ENCODE measurements at places on chromosomes 5 and 9.

DNA sequence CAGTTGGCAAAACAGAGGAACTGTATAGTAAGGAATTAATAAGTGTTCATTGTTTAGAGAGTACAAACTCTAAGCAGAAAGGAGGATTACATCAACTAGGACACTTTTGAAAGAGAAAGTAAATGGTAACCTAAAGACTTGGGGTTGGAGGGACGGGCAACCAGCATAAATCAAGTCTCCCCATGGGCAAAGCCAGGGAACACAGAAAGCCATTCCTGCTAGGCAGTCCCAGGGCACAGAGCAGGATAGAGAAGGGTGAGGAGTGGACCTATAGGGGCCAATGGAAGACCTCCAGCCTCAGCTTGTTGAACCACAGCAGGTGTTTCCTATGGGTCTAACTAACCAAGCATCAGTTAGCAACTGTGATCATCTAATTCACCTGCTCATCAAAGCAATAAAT is 9.2 kb upstream of the ERAP1 start:
- DNase-seq: no peak

GRCh38 chr5:138095100-138095907 is 11.5 kb downstream of the WNT8A start:
- no peak for DNase-seq

GRCh38 chr9:4196886-4197285 is 103.0 kb downstream of the GLIS3 start:
- no peak for DNase-seq

DNA sequence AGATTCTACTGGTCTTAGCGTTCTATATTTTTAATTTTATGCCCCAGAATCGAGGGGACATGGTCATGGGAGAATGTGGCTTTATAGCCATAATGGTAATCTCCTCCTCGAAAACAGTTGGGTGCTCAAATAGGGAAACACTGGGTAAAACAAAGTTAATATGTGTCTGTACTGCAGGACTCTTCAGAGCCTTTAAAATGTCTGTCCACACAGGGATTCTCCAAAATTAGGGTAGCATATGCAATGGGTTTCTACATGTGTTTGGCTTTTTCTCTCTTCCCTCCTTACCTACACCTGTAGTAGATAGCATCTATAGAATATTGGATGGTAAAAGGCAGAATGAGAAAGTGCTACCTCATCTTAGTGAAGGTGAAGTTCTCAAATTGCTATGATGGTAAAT is 130.0 kb upstream of the NR3C1 start:
- DNase-seq: no peak

DNA sequence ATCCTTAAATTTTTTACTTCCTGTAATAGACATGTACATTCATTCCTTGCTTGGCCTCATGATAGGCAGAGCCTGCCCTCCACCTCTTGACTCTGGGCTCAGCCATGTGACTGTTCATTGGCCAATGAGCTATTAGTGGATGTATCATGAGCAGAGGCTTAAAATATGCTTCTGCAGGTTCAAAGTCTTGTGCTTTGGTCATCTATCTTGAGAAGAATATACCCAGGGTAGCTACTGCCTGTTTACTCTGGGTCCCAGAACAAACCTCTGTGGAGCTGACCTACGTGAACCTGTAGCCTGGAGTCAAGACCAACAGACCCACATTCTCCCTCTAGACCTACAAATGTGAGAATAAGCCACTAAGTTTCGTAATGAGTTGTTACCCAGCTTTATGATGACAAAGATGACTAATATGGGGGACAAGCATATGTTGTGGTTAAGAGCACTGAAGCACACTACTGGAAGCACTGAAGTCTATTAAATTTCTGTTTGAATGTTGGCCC is 244.4 kb downstream of the MAST4 start:
- no peak for DNase-seq

- DNase-seq: no peak
Measured at GRCh38 chr9:108041551-108041950, 552.0 kb upstream of the KLF4 start.

GRCh38 chr5:159864885-159865691 is 51.2 kb upstream of the ADRA1B start:
- no peak for DNase-seq

DNA sequence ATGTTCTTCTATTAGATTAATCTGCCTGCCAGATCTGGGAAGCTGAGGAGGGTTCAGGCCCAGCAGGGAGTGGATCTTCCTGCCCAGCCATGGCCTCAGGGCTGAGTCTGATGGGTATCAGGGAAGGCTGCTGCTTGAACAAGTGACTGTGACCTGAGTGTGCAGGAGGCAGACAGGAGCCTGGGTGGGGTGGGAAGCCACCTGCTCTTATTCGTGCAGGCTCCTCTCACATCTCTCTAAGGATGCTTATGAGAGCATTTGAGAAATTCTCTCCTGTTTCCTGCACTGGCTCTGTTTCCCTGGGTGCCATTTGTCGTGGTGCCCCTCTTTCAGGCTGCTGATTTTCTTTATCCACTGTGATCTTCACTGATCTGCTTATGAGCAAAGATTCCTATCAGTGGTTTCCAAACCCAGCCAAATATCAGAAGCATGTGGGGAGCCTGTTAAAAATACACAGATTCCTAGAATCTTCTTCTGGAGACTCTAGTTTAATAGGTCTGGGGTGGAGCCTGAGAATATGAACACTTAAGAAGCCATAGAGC is 2.1 kb downstream of the RGS3 start:
- DNase-seq: no peak

GRCh38 chr9:34899535-34900158 is 58.4 kb upstream of the PHF24 start:
- peak; percentile 85 for DNase-seq

DNA sequence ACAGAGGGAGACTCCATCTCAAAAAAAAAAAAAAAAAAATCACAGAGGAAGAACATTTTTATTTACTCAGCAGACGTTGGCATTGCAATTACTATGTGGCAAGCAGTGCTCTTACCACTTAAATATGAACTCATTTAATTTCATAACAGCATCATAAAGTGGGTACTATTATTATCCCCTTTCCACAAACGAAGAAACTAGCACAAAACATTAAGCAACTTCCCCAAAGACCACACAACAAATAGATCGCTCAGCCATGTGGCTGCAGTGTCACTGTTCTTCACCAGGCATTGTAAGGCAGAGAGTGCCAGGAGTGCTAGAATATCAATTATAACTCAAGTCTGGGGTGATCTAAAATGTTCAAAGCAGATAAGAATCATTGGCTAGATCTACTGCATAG is 69.8 kb upstream of the PLPP6 start:
- no peak for DNase-seq

DNA sequence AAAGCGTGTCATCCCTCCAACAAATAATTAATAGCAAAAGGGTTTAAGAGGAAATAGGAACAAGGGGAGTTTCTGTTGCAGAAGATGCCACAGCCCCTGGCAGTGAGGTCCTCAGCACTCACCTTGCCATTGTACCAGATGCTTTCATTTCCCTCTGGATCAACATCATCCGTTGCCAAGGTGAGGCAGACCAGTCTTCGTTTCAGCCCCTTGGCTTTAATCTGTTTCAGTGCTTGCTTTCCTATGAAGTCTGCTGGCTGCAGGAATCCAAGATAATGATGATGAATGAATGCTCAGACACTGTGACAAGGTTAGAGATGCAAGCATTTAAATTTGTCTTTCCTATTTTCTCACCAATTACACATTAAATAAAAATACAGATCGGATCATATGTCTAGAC is 20.0 kb upstream of the ARSB start:
- no peak for DNase-seq

- no peak for DNase-seq
Measured at GRCh38 chr5:106321242-106321641, 1349.5 kb downstream of the EFNA5 start.

DNA sequence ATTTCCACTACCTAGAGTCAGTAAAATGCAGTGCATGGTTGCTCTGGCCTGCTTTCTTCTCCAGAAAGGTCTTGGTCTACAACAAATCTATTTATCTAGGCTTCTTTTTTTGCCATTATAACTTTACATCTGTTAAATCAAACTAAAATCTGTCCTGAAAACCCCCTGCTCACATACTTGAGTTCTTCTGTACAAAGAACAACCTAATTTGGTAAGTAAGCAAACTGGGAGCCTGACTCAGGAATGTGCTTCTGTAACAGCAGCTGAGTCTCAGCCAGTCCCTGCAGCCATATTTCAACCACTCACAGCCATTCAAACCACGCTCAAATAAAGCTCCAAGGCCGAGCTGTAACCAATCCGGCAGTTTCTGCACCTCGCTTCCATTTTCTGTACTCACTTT is 95.8 kb downstream of the PLPP1 start:
- DNase-seq: no peak

GRCh38 chr9:84659313-84659712 is 10.2 kb upstream of the NTRK2 start:
- DNase-seq: no peak

DNA sequence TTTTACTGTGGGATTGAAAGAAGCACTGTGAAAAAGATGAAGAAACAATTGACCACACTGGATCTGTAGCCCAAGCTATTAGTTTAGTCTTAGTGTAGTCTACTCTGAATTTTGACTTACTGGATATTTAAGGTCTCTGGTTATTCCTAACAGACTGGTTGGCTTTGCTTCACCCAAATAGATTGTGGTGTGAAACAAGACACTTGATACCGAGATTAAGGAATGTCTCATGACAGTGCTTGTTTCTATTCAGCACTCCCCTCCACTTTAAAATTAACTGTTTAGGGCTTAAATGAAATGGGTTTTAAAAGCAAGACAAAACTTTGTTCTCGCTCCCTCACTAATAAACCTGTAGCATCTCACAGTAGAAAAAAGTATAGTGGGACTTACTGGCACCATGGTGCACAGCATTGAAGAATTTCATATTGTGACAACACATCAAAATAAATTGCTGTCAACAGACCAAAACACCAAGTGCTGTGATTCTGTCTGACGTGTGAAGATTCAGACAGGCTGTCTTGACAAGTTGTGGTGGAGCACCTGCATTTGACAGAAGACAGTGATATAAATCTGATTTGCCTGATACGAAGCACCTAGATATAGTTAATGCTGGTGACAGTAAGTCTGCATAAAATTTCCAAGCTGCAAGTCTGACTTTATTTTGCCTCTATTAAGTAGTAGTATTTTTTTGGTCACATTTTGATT is 73.1 kb downstream of the PBX3 start:
- no peak for DNase-seq

DNA sequence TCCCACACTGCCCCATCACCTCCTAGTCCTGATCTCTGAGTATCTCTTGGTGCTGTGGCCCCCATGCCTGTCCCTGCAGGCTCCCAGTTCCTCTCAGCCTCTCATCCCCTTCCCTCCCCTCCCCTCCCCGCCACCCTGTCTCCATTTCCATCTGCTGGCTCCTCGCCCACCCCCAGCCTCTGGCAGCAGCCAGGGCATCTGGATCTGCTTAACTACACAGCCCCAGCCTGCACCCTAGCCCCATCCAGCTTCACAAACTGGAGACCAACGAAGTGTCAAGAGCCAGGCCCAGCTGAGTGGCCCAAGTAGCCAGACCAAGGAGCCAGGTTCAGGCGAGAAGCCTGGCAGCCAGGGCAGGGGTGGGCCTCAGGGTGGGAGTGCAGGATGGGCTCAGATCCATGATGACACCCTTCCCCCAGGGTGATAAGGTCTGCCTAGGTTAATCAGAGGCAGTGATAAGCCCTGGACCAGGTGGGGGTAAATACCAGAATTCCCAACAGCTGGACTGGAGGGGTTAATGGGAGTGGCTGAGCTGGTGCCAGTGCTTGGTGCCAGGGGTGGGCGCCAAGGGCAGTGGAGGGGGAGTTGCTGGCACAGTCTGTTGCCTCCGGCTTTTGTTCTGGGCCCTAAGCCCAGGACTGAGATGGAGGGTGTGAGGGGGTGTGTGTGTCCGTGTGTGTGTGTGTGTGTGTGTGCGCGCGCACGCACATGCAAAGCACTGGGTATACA is 2.5 kb downstream of the IL11RA start:
- DNase-seq: no peak

DNA sequence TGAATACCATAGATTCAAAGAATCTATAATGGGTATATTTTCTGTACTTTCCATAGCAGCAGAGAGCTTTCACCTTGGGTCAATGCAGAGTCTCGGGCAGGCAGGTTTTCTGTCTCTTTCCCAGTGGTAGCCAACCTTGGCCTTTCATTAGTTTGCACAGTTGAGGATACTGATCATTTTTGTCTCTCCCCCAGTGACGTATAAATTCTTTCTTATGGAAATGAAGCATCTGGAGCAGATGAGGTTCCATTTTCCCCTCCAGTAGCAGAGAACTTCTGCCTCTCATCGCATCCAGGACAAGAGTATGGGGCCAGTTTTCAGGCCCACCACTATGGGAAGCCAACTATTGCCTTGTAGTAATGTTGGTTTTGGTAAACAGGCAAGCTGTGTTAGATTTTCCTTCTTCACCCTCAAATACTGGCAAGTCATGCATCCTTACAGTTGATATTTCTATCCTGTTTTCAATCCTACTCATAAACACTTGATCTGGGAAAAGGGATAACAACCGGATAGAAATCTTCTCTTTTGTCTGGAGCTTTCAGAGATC is 845.2 kb upstream of the CDH18 start:
- DNase-seq: no peak

GRCh38 chr5:50751064-50751657 is 84.7 kb downstream of the PARP8 start:
- DNase-seq: no peak

DNA sequence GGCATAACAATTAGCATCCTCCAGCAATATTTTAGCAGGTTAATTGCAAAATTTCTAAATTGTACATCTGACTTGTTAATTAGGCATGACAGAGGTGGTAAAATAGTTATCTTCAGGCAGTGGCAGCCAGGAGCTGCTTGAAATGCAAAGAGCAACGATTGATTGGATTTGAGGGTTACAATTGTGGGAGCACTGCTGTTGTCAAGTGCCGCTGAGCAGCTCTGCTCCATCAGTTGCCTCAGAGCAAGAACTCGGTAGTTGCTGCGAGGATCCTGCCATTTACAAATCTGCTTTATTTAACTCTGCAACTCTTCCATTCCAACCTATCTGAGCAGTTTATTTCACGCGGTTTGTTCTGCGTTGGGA is 12.6 kb downstream of the PBX3 start:
- DNase-seq: no peak

DNA sequence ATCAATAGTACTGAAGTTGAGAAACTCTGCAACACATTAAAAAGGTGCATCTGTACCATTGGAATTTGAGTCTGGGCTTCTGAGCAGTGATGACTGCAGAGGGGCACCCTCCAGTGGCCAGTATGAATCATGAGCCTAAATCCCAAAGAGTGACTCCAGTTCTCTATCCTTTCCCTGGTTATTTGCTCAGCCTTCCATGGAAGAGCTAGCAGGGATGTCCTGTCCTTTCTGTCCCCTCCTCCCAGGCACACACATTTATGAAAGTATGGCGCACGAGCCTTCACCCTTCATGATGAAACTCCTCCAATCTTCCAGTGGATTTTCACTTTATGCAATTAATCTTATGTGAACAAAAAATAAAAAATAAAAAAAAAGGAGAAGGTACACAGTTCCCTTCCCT is 81.0 kb downstream of the ESM1 start:
- DNase-seq: no peak

Measured in stimulated activated CD4-positive, alpha-beta T cell treated with anti-CD3 and anti-CD28 coated beads, Interleukin-2, amount 100 ng/mL, for 24 hours (primary cell).